Kidney epithelial cell (primary cell): ENCODE measurements at places on chromosomes 1 and 21.

GRCh38 chr1:100328133-100328532 lies 24.2 kb upstream of the CDC14A start:
- DNase-seq = no peak

DNA sequence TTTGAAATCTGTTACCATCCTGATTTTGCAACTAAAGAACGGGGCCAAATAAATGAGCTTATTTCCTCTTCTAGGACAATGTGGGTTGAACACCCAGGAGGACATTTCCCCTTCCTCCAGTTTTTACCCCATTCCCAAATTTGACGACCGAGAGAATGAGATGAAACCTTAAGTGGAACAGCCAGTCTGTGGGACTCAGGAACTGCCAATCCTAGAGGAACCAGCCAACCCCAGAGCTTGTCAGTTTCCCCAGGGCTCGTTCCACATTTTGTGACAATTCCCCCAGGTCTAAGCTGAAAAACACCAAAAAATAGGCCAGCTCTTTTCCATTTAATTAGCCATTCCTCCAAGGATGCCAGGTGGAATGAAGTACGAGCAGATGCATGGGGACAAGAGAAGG lies 21.3 kb upstream of the MAPKAPK2 start:
- no peak for DNase-seq

DNA sequence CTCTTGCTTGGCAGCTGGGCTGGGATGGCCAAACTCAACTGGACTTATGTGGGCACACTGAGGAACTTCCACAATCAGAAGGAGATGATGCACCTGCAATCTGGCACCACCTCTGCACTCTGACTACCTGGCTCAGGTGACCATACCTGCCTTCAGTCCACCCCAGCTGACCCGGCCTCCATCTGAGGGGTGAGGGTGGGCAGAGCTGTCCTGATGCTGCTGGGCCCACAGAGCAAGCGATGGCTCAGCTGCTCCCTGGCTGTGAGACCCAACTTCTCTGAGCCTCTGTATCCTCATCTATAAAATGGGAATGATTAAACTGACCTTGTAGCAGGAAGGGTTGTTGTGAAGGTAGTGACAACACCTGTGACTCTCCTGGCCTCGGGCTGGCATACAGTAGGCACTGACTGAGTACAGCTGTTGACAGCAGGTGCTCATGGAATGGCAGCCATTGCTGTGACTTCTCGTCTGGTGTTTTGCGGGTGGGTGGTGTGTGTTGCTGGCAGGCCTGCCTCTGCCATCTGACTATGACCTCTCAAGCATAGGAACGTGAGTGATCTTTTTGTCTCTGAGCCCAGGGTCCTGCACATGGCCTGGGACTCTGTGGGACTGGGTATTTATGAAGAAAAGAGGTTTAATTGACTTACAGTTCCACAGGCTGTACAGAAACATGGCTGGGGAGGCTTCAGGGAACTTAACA lies 438.5 kb downstream of the PTPRU start:
- DNase-seq = no peak

DNA sequence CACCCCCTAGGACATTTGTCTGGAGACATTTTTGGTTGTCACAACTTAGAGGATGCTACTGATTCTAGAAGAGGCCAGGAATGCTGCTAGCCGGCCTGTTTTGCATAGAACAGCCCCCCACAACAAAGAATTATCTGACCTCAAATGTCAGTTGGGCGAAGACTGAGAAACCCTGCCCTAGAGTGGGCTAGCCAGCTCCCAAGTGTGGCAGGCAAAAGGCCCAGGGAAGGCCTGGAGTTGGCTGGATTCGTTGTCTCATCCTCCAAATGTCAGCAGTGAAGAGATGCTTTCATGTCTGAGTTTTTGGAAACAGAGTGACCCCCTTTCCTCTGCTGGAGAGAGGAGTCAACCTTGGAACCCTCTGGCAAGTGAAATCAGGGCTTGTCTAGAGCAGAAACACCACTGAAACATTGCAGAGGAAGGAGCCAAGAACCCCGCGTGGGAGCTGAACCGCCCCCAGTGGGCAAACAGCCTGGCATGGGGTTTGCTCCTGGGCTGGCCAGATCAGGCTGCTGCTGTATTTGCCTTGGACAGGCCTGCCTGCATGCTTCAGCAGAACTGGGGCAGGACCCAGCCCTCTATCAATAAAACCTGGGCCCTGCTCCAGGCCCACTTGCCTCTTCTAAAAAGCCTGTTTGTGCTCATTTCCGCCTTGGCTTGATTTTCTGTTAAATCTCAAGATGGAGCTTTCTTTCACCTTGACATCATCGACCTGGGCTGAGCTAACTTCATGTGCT lies 32.9 kb downstream of the RASSF5 start:
- no peak for DNase-seq

- DNase-seq = no peak
These were observed 3.1 kb downstream of the CSF3R start for GRCh38 chr1:36479505-36480051.

DNA sequence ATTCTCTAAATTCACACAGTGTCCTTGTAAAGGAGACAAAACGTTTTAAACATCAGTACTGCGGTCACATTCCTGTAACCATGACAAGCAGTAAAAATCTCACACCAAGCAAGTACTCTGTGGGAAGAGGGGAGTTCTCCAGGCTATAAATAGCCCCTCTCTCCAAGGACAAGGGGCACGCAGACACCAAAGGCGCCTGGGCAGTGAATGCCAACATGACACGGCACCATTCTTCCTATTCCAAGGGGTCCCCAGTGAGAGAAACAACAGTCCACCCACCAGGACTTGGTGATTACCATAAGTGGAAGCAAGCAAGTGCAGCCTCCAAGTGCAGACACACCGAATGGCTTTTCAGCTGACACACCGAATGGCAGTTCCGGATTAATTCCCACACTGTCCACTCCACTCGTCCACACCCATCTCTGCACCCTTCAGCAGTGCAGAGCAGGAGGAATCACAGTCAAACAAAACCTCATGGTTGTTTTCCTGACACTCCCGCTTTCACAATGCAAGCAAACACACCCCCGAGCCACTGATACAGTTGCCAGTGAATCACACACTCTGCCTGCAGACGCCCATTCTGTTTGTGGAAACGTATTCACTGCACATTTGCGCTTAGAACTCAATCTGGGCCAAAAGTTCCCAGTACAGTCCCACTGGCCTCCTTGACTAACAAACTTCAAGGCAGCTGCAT lies 1.8 kb downstream of the PTTG1IP start:
- no peak for DNase-seq

DNA sequence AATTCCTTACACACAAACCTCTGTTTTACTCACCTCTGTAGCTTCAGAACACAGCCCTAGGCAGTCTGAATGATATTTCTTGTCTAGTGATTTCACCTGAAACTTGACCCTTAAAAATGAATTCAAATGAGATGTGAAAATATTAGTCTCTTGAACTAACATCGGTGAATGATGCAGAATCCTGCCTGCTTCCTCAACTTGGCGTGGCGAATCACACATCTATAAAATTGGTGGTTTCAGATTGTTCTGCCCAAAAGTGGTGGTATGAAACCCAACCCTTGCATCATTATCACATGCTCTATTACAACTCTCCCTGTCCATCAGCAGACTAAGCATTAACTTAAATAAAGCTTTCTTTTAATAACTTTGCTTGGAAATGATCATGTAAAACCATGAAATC lies 26.9 kb upstream of the C1orf21 start:
- no peak for DNase-seq

- DNase-seq = no peak
These were observed 145.2 kb downstream of the SYT2 start for GRCh38 chr1:202564958-202565495.

DNA sequence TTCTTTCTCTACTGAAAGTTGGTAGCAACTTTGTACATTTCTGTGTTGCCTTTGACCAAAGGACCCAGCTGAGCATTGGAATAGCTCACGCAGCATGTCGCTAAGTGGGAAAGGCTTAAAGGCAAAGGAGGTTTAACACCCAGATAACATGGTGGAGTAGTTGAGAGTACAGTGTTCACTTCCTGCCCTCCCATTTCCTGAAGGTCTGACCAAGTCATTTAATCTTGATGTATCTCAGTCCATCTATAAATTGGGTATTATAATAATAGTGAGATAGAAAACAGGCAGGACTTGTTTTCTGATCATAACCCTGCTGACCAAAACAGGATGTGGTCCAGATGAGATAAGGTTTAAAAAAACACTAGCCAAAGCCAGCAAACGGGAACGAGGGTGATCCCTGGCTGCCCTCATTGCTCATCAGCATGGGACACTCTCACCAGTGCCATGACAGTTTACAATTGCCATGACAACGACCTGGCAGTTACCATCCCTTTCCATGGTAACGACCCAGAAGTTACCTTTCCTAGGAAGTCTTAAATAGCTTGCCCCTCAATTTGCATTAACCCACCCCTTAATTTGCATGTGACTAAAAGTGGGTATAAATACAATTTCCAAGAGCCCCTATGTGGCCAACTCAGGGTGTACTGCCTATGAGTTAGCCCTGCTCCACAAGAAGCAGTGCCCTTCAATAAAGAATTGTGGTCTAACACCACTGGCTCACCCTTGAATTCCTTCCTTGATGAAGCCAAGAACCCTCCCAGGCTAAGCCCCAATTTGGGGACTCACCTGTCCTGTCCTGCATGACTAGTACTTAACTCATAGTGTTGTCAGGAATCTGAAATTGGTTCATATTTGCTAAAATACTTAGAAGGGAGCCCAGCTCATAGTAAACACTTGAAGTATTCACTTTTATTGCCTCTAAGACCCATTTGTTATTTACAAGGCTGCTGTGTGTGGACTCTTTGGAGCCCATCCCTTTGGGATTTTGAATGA lies 28.4 kb upstream of the FHAD1 start:
- peak; percentile 29 for DNase-seq

GRCh38 chr1:185044387-185044786 lies 971 bp upstream of the RNF2 start:
- no peak for DNase-seq

DNA sequence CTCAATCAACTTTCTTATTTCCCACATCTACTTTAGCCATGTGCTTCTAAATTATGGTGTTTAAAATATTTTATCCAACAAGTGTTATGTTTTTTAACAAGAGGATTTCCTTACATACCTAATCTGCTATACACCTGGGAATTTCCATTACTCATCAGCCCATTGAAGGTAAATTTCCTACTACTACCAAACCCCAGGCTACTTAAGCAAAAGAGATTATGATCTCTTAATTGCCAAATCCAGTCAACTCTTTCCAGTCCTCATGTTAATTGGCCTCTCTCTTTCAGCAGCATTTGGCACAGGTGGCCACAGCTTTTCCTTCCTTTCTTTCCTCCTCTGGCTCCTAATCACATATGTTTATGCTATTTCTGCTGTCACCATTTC lies 5.1 kb upstream of the C1orf162 start:
- no peak for DNase-seq

DNA sequence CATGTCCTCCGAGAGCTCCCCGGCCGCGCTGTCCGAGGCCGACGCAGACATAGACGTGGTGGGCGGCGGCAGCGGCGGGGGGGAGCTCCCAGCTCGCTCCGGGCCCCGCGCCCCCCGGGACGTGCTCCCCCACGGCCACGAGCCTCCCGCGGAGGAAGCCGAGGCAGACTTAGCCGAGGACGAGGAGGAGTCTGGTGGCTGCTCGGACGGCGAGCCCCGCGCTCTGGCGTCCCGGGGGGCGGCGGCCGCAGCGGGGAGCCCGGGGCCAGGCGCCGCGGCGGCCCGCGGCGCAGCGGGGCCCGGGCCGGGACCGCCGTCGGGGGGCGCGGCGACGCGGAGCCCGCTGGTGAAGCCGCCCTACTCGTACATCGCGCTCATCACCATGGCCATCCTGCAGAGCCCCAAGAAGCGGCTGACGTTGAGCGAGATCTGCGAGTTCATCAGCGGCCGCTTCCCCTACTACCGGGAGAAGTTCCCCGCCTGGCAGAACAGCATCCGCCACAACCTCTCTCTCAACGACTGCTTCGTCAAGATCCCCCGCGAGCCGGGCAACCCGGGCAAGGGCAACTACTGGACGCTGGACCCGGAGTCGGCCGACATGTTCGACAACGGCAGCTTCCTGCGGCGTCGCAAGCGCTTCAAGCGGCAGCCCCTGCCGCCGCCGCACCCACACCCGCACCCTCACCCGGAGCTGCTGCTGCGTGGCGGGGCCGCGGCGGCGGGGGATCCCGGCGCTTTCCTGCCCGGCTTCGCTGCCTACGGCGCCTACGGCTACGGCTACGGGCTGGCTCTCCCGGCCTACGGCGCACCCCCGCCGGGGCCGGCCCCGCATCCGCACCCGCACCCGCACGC lies 547 bp downstream of the FOXD2 start:
- no peak for DNase-seq

- no peak for DNase-seq
These were observed 24.6 kb upstream of the PCBP3 start for GRCh38 chr21:45618846-45619485.

GRCh38 chr1:94490556-94490955 lies 51.0 kb downstream of the F3 start:
- no peak for DNase-seq

DNA sequence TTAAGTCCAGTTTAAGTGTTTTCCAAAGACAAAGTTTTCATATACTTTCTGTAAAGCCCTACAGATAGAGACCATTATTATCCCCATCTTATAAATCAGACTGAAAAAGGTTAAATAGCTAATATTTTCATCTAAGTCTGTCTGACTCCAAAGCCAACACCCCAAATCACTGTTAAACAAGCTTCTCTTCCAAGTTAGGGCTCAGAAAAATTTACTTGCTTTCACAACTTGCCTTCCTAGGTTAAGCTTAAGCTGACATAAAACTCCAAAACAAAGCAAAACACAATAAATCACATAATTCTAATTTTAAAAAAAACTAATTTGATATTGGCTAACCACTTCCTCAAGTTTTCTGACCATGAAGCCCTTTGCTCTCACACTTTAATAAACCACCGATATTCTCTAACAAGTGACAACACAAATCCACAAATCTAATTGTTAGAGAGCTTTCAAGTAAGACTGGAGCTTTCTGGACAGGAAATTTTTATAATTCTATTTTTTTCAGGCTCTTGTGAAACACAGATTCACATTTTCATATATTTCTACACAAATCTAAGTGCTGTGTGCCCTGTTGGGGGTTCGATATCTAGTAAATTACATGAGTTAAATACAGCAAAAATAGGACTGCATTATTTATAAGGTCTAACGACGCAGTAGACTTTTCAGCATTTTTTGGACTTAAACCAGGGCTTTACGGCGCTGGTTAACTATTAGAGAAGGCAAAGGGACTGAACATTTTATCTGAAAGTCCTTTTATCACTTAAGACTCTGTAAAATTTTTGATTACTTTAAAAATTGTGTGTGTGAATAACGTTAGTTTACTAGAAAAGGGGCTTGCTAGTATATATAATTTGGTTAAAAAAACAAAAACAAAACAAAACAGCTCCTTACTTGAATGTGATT lies 2.1 kb downstream of the GNG12 start:
- no peak for DNase-seq

- DNase-seq = no peak
These were observed 698.8 kb downstream of the MATN1 start for GRCh38 chr1:30024411-30025195.

- DNase-seq = peak; percentile 77
These were observed at the start of gene DNTTIP2 for GRCh38 chr1:93878889-93879586. TSS of gene DNTTIP2 (minus strand) at chr1:93879206. CDS start at chr1:93879148, 58 bp downstream.

DNA sequence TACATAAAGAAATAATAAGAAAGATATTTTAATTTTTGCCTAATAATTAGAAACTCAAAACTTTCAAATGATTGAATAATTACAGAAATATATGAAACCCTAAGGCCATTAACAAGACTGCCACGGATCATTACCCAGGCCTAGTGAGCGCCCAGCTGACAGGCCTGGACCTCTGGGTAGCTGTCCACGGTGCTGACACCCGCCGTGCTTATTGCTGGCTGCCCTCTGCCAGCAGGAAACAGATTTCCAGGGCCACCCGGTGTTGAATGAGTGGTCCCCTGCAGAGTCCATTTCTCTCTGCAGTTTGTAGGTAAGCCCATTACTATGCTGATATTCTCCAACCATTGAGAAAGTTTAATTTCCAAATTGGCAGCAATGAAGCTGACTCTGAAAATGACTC lies 254.4 kb upstream of the GJB5 start:
- no peak for DNase-seq
